Fibroblast of skin of left quadriceps (primary cell): ENCODE measurements at places on chromosomes 6 and 20.

DNA sequence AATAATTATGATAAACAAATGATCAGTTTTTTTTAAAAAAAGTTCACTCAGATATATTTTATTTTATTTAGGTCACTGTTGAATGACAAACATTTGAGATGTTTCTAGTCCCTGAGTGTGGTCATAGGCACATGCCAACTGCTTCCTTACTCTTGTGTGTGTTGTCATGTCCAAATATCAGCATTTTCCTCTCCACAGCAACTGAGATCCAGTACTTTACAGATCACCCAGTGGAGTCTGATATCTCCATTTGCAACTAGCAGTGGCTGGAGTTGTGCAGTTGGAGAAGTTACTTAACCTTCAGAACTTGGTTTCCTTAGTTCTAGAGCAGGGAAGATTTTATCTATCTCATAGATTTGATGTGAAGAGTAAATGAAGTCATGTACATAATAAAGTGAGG lies 101.3 kb downstream of the MYB start:
- DNase-seq, result no peak

DNA sequence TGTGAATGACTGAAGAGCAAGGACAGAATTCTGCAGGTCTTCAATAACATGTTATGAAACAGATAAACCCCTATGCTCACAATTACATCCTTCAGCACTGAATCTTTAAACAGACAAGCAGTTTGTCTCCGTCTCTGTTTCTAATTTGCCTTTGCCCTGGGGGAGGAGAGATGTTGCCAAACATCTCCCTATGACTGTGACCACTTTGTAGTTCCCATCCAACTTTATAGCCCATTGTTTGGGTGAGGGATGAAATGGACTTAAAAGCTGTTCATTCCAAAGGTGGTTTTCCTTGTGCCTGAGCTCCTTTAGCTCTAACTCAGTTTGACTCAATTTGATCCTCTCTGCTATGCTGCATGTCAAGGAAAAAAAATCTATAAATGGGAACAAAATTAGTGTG lies 19.5 kb upstream of the ADTRP start:
- DNase-seq, result no peak

GRCh38 chr6:122623279-122623678 lies 13.1 kb downstream of the PKIB start:
- DNase-seq, result no peak

GRCh38 chr6:169575821-169576220 lies 126.0 kb downstream of the WDR27 start:
- DNase-seq, result no peak

DNA sequence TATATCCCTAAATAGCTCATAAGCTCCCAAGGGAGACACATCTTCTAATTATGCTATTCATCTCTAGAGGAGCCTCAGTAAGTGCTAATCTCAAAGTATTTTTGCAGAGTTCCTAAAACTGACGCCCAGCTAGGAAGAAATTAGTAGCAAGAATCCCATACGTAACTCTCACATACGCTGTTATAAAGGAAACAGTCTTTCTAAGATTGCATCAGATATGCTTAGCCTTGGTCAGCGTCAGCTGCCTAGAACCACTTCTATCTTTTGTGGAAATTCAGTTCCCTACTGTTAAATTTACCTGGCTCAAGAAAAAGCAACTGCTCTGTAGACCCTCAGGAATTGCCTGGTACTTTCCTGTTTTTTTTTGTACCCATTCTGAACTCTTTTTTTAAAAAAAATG lies 13.6 kb downstream of the RIPOR2 start:
- DNase-seq, result no peak

- no peak for DNase-seq
Observed at GRCh38 chr20:19756761-19757486, 1.1 kb upstream of the RIN2 start.

GRCh38 chr6:152648105-152648504 lies 10.9 kb upstream of the SYNE1 start:
- DNase-seq, result no peak

DNA sequence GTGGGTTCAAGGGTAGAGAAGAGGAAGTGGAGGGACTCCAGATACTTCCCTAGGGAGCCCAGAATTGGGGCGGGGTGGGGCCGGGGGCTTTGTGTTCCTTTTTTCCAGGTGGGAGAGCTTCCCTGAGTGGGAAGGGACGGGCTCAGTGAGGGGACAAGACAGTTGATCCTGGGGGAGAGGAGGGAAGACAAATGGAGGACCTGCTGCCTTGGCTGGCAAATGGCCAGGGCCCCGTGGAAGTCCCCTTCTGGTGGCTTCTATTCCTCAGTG lies 2.6 kb downstream of the CTSZ start:
- DNase-seq, result no peak

GRCh38 chr6:158793432-158793831 lies 25.7 kb downstream of the EZR start:
- no peak for DNase-seq

DNA sequence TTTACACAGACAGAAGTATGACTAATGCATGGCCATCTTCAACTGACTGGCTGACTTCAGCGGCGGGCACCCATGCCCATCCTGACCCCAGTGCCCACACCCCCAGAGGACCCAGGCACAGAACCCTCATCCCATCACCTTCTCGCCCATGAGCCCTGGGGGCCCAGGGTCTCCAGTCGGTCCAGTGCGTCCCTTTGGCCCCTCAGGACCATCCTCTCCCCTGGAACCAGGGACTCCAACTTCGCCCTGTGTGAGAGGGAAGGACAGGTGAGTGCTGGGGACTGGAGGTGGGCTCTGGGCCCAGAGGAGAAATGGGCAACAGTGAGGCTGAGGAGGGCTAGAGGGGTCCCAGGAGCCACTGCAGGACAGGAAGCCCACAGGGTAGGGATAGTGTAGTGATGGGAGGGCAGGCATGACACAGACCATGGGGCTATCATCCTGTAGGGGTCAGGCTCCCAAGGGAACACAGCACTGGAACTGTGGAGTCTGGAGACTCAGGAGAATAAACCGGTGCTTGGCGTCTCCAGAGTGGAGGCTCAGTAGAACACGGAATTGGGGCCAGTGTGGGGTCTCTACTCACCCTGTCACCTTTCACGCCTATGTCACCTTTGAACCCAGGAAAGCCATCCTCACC lies 16.7 kb downstream of the COL11A2 start:
- DNase-seq, result no peak

DNA sequence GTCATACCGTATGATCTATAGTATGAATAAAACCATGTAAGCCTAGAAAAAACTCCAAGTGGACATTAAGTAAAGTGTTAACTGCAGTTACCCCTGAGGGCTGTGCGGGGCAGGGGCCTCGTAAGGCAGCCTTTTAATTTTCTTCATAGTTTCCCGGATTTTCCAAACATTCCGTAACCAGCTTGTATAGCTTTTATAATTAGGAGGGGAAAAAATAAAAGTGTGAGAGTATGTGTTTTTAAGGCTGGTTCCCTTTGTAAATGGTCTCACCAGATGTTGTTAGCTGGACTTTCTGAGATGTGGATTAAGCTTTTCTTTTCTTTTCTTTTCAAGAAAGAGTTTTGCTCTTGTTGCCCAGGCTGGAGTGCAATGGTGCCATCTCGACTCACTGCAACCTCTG lies 7.0 kb downstream of the KIAA1755 start:
- DNase-seq, result no peak
